Central memory CD4-positive, alpha-beta T cell (primary cell): ENCODE measurements at places on chromosomes 12 and 14.
A peak's percentile ranks its signal among the peaks of the same experiment; 100 is the strongest.

- DNase-seq = peak; percentile 61
Measured at GRCh38 chr14:92680781-92681650, 67.4 kb downstream of the LGMN start.

GRCh38 chr12:21607701-21608100, 3.1 kb upstream of the GYS2 start:
- DNase-seq = peak; percentile 25

- DNase-seq = no peak
Measured at GRCh38 chr12:27974735-27975221, 2.2 kb upstream of the PTHLH start.

GRCh38 chr12:9066183-9066623, 49.5 kb downstream of the A2M start:
- DNase-seq = no peak

DNA sequence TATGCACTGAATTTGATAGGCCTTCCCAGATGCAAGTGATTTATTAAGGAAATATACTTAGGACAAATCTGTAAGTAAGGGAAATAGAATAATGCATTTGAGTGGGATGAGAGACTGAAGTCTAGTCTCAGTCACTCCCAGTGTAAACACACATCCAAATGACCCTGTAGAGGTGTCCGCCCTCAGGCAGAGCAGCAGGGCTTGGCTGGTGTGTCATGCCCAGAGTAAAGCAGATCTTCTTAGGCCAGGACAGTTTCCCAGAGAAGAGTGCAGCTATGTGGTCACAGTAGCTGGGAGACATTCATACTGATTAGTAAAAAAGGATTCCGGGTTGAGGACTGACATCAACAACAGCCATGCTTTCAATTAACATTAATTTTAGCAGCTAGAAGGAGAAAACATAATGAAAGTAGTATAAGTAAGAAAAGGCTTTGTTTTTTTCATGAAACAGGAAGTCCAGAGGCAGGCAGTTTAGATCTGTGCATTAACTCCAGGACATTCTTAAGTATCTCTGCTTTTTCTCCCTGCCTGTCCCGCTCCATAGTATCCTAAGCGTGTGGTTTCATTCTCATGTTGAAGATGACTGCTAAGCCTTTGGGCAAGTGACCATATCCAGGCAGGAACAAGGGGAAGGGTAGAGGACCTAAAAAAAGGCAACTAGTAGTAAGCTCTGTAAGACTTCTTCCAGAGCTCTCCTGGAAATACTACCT, 35.7 kb downstream of the CNTN1 start:
- no peak for DNase-seq

DNA sequence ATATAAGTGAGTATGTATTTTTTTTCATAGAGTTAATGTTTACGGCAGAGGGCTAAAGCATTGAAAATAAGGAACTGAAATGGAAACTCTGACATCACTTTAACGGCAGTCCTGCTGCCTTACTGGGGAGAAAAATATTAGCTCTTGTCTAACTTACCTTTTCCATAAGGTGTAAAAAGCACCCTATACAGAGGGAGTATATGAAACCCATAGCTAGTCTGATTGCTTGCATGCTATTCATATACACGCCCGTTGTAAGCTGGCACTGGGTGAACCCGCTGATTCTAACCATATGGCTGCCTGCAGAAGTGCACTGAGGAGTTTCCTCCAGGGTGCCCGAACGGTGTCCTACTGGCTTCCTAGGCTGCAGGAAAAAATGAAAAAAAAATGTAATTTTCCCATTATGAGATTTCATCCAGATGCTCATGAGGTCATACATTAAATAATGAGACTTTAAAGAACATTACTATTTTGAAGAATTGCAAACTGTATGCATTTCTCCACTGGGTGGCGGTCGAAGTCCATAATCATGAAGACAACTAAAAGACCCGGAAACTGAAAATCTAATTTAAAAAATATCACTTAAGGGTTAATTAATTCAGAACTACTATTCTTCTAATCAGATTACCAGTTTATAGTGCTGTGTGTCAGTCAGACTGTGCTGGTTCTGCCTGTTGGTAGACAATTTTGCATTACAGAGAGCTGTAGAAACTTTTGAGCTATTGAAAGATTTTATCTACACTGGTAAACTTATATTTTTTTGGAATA, 144.7 kb downstream of the ALX1 start:
- no peak for DNase-seq
